ENCODE measurements at places on chromosomes 13 and 19.

DNA sequence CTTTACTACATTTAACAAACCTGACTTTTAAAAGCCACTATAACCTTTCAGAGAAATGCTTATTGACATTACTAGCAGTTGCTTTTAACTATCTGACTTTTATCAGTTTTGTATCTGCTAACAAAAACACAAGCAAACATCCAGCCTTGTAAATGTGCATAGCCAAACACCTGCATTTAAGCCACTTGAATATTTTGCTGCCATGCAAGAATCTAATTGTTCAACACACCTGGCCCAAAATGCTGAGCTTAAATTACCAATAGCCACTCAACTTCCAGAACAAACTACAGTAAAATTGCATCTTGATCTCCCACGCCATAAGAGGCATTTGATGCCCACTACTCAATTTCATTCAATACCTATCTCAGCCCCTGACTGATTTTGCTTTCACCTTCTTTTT lies 9.3 kb downstream of the ZIC5 start:
- peaks cover 11% of the 10 kb centered on the region for H3K4me1 ChIP-seq
- no peak overlapping the region for H3K27ac ChIP-seq
- no peaks in the 10 kb centered on the region for H3K36me3 ChIP-seq
- peaks cover 7% of the 10 kb centered on the region for H3K27me3 ChIP-seq

- DNase-seq, result peak; percentile 81
- H3K4me1 ChIP-seq, result no peaks in the 10 kb centered on the region
- peak overlapping the region; percentile 34 for H3K27ac ChIP-seq
- peak overlapping the region; percentile 95 for H3K4me3 ChIP-seq
- H3K27me3 ChIP-seq, result peaks cover 2% of the 10 kb centered on the region
- H3K36me3 ChIP-seq, result no peaks in the 10 kb centered on the region
Observed at GRCh38 chr19:42325896-42326771, 699 bp downstream of the MEGF8 start.

DNA sequence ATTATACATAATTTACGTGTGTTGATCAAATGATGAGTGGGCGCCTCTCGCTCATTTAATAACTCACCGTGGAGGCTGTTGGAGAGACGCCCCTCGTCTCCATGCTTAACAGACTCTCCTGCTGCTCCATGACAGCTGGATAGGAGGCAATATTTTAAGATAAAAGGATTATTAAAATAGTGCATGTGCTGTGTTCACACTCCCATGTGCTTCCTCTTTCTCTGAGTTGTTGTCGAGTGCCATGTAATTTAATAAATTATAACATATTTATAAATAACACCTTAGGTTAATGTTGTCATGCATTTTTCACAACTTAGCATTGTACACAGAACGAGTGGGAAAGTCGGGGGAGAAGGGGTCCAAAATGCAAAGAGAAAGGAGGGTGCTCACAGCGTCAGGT lies 161.4 kb upstream of the TSHZ3 start:
- H3K27me3 ChIP-seq, result no peaks in the 10 kb centered on the region
- H3K4me1 ChIP-seq, result no peaks in the 10 kb centered on the region
- H3K36me3 ChIP-seq, result no peaks in the 10 kb centered on the region

DNA sequence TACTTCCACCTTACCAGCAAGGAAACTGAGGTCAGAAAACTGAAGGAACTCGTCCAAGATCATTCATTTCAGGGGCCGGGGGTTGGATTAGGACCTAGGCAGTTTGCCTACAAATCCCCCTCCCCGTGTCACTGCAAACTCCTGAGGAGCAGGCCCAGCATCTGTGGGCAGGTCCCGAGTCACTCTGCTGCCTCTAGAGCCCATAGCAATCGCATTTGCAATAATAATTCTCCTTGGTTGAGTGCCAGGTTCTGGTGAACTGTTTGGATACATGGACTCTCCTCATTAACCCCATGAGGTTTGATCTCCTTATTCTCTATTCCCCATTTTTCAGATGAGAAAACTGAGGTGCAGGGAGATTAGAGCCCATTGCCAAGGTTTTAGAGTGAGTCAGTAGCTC lies 903 bp downstream of the PIN1 start:
- H3K36me3 ChIP-seq, result no peaks in the 10 kb centered on the region
- H3K4me1 ChIP-seq, result peaks cover 7% of the 10 kb centered on the region
- no peak for DNase-seq
- H3K27me3 ChIP-seq, result no peaks in the 10 kb centered on the region
- peak overlapping the region; percentile 94 for H3K4me3 ChIP-seq
- no peak overlapping the region for H3K27ac ChIP-seq

DNA sequence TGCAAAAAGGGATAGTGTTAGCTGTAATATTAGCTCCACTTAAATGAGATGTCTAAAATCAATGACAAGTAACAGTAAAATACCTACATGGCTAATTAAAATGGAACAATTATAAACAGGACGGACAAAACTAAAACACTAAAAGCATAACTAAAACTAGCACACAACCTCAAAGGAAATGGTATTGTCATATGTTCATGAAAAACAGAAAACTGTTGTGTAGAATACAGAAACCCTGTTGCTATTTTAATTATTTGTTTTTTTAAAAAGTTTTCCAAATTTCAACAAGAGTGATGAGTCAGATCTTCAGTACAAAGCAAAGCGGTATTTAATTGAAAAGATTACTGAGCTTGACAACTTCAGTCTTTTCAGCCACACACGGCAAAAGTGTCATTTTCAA lies 4.2 kb downstream of the RCBTB2 start:
- no peak overlapping the region for H3K4me3 ChIP-seq
- no peak for DNase-seq
- H3K4me1 ChIP-seq, result peaks cover 6% of the 10 kb centered on the region
- no peaks in the 10 kb centered on the region for H3K36me3 ChIP-seq
- no peaks in the 10 kb centered on the region for H3K27me3 ChIP-seq

DNA sequence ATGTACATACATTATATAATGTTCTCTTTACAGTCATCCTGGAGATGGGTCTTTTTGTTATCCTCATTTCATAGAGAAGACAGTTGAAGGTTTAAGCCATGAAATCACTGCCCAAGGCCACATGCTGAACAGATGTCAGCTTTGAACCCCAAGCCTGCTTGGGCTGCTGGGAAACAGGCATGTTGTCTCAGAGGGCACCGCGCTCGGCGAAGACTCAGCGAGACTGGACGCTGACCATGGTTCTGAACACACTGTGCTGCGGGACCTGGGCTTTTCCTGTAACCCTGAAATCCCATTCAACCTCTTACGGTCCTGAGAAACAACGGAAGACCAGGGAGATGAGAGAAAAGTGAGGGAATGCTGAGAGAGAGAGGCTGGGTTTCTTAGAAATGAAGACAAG lies 27.3 kb downstream of the LRFN3 start:
- H3K36me3 ChIP-seq, result no peaks in the 10 kb centered on the region
- H3K4me1 ChIP-seq, result no peaks in the 10 kb centered on the region
- H3K27me3 ChIP-seq, result peaks cover 22% of the 10 kb centered on the region
- H3K4me3 ChIP-seq, result no peak overlapping the region

DNA sequence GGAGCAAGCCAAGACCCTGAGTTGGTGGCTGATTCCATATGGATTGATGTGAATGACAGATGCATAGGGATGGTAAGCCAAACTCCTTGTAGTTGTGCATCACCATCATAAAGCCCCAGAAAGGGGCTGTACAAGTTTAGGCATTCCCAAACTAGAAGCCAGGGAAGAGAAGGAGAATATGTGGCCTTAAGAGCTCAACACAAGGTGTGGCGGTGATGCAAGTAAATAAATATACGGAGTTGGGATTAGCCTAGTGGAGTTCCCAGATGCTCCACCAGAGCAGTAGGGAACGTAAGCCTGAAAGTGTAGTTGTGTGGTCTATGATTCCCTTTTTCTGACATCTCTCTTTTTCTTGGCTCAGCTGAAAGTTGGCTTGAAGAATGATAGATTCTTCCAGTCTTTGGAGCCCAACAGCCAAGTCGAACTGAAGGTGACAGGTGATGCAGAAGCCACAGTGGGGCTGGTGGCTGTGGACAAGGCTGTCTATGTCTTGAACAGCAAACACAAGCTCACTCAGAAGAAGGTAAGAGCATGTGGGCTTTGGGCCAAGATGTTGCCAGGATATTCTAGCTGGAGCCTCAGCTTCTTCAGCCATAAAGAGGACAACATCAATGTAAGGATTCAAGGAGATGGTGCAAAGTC lies 30.1 kb downstream of the RDH8 start:
- H3K4me1 ChIP-seq, result no peaks in the 10 kb centered on the region
- no peak for DNase-seq
- H3K27me3 ChIP-seq, result no peaks in the 10 kb centered on the region
- no peaks in the 10 kb centered on the region for H3K36me3 ChIP-seq

- H3K27ac ChIP-seq, result no peak overlapping the region
- H3K27me3 ChIP-seq, result no peaks in the 10 kb centered on the region
- no peaks in the 10 kb centered on the region for H3K4me1 ChIP-seq
- H3K36me3 ChIP-seq, result no peaks in the 10 kb centered on the region
Observed at GRCh38 chr13:40096357-40096901, 441.0 kb downstream of the COG6 start.

- no peak overlapping the region for H3K4me3 ChIP-seq
- peak overlapping the region; percentile 36 for H3K27ac ChIP-seq
- no peaks in the 10 kb centered on the region for H3K36me3 ChIP-seq
- H3K27me3 ChIP-seq, result no peaks in the 10 kb centered on the region
Observed at GRCh38 chr13:76829572-76830327, 56.5 kb downstream of the KCTD12 start.

DNA sequence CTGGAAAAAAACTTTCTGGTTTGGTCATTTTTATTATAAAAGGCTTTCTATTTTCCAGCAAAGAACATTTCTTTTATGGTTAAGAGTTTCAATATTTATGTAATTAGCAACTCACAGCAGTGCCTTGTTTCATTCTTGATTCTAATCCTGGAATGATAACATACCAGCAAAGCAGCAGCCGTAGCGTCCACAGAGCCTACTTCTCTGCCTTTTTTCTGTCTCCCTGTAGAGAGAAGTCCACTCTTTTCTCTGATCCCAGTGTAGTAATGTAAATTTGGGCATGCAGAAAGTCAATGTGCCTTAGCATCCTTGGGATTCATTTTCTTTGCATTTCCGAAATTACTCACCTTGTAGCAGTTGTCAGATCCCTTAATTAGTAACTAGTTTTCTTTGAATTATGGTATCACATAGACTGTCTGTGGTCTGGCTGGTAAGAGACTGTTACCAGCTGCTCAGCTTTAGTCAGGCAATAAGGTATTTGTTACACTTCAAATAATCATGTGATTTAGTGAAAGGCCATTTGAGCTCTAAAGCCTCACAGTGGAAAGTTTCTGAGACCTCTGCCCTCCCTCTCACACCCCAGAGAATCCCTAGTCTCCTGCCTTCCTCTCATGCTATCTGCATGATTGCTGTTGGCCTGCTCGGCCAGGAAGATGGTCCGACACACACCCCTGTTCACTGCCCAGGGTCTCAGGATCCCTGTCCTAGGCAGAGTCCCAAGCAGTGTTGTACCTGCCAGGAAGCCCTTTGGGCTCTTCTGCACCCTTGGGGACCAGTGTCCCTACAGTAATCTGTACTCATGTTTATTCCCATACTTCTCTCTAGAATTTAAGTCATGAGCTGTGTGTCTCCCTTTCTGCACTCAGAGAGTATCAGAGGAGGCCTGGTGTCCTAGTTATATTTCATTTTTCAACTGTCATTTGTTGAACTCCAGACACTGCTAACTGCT lies 86.3 kb downstream of the LRCH1 start:
- H3K4me3 ChIP-seq, result no peak overlapping the region
- no peak for DNase-seq
- no peaks in the 10 kb centered on the region for H3K4me1 ChIP-seq
- no peaks in the 10 kb centered on the region for H3K36me3 ChIP-seq

DNA sequence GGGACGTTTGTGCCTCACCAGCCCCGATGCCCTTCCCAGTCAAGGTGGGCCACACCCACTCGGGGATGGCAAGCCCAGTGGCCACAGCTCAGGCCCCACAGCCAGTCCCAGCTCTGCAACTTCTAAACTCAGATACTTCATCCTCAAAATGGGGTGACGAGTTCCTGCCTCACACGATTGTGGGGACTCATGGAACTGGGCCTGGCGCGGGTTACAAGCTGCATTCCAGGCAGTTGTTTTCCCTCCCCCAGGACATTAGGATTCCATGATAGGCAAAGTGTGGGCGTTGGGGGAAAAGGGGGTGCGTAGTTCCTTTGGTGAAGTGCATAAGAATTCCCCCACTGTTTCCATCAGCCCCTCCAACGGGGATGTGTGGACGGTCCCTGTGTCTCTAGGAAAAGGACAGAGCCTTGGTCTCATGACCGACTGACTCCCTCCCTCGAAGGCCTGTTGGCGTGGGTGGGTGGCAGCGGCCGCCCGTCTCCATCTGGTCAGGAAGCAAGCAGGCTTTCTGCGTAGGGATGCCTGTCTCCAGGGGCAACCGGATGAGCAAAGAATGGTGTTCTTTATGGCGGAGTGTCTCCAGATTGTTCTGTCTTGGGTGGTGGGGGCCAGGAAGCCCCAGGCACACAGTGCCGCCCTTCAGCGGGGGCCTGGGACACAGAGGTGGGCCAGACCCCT lies 21.1 kb upstream of the NPAS1 start:
- no peaks in the 10 kb centered on the region for H3K27me3 ChIP-seq
- no peaks in the 10 kb centered on the region for H3K36me3 ChIP-seq
- no peak overlapping the region for H3K4me3 ChIP-seq
- no peak overlapping the region for H3K27ac ChIP-seq
- DNase-seq, result peak; percentile 19

- H3K4me3 ChIP-seq, result no peak overlapping the region
- no peak overlapping the region for H3K27ac ChIP-seq
- no peaks in the 10 kb centered on the region for H3K36me3 ChIP-seq
- no peak for DNase-seq
Observed at GRCh38 chr13:110103026-110103425, 203.9 kb downstream of the COL4A1 start.

- H3K36me3 ChIP-seq, result no peaks in the 10 kb centered on the region
- no peaks in the 10 kb centered on the region for H3K27me3 ChIP-seq
- no peak overlapping the region for H3K4me3 ChIP-seq
- DNase-seq, result no peak
- H3K27ac ChIP-seq, result no peak overlapping the region
- H3K4me1 ChIP-seq, result no peaks in the 10 kb centered on the region
Observed at GRCh38 chr13:57946361-57946760, 314.8 kb downstream of the PCDH17 start.

- DNase-seq, result no peak
- no peak overlapping the region for H3K4me3 ChIP-seq
- H3K36me3 ChIP-seq, result no peaks in the 10 kb centered on the region
- H3K27me3 ChIP-seq, result no peaks in the 10 kb centered on the region
Observed at GRCh38 chr19:5514001-5514400, 53.8 kb downstream of the TINCR start.

DNA sequence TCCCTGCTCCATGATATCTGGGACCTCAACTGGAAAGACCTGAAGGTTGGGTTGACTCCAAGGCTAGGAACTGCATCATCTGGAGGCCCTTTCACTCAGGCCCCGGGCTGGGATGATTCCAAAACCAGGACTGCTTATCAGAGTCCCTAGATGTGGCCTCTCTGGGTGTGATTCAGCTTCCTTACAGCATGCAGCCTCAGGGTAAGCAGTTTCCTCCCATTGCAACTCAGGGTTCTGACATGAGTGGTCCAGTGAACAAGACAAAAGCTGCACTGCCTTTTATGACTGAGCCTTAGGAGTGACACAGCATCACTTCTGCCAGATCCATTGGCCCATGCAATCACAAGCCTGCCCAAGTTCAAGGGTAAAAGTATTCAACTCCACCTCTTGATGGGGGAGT lies 502.8 kb downstream of the COG6 start:
- no peak for DNase-seq
- no peaks in the 10 kb centered on the region for H3K27me3 ChIP-seq
- H3K36me3 ChIP-seq, result no peaks in the 10 kb centered on the region
- no peaks in the 10 kb centered on the region for H3K4me1 ChIP-seq
- no peak overlapping the region for H3K27ac ChIP-seq
- no peak overlapping the region for H3K4me3 ChIP-seq

GRCh38 chr13:73851104-73851503 lies 283.1 kb downstream of the KLF12 start:
- no peaks in the 10 kb centered on the region for H3K4me1 ChIP-seq
- H3K36me3 ChIP-seq, result no peaks in the 10 kb centered on the region
- no peaks in the 10 kb centered on the region for H3K27me3 ChIP-seq
- no peak overlapping the region for H3K27ac ChIP-seq

- H3K4me1 ChIP-seq, result no peaks in the 10 kb centered on the region
- no peaks in the 10 kb centered on the region for H3K36me3 ChIP-seq
- H3K4me3 ChIP-seq, result no peak overlapping the region
- no peak for DNase-seq
Observed at GRCh38 chr13:73433890-73434289, 375.1 kb downstream of the KLF5 start.

All from pancreas (tissue), 10 donors.